Renal cortex interstitium (tissue), 15 donors: ENCODE measurements at places on chromosomes 16 and 17.

GRCh38 chr16:83441517-83441916 lies 366.3 kb upstream of the HSBP1 start:
- DNase-seq, result no peak

GRCh38 chr16:63776437-63776836 lies 1345.4 kb downstream of the CDH11 start:
- DNase-seq, result no peak

DNA sequence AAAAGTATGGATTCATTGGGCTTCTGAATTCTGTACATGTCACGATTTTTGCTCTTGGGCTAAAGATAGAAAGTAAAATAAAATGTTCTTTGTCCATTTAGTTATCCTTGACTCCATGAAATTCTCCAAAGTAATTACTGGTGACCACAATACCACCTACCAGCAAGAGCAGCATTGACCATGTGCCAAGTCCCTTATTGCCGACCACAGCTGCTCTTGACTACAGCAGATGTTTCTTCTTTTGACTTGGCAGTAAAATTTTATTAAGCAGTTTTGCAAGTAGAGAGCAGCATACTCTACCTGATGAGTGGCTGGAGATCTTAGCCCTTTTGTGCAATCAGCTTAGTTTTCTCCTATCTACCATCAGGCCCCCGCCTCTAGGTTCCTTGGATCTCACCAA lies 152.2 kb upstream of the TBX2 start:
- no peak for DNase-seq

DNA sequence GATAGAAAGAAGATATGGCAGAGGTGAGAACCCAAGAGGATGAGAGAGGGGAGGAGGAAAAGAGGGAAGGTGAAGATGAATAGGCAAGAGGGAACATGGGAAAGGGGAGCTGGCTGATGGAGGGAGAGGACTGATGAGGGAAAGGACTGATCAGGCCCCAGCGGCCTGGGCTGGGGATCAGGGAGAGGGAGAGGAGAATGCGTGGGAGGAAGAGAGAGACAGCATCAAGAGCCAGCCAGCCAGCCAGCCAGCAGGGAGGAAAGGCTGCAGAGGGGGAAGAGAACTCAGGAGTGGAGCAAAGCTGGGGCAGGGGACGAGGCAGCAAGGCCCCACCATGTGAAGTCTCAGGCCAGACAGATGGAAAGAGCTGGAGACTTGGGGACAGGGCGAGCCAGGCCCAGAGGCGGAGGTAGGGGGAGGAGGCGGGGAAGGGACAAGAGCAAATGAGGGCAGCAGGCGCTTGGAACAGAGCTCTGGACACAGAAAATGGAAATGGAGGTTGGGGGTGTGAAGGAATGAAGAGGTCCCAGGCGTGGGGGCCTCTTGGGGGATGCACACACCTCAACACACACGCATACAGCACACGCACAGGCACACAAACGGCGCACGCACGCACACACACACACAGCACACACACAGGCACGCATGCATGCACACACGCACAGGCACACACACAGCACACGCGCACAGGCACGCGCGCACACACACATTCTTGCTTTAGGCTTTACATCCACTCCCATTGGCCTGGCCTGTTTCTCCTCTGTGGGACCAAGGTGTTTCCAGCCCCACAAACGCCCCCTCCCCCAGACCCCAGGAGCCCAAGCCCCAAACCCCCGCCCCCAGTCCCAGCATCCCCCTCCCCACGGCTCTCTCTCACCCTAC lies 12.3 kb downstream of the DLG4 start:
- no peak for DNase-seq

DNA sequence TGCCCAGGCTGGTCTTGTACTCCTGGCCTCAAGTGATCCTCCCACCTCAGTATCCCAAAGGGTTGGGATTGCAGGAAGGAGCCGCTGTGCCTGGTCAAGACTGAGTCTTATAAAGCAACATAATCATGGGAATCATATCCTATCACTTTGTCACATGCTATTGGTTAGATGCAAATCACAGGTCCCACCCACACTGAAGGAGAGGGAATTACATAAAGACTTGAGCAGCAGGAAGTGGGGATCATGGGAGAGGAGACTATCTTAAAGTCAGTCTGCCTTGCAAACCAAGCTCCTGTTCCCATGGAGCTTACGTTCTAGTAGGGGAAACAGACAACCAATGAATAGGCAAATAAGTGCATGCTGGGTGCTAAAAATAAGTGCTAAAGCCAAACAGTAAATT lies 28.3 kb upstream of the TENT4B start:
- no peak for DNase-seq

DNA sequence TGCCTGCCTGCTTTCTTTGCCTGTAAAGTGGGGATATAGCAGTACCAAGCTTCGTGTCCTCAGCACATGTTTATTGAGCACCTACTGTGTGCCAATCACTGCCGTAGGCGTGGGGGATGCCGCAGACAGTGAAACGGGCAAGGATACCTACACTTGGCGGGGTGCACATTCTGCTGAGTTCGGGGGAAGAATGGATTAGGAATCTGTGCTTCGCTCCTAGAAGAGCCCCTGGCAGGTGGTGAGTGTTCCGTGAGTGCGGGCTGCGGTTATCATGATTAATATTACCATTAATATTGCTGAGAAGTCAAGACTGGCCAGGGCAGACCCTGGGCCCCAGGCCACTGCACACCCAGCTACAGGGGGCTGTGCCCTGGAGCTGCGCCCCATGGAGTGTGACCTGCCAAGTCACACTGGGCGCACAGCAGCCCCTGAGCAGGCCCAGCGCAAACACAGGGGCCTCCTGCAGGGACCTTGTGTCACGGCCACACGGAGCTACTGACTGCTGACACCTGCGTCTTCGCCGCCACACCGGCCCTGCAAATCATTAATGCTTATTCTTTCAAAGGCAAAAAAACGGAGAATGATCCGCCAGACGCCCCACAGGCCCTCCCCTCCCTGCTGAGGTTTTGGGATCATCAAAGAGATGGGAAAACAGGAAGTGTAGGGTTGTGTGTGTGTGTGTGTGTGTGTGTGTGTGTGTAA lies 213.4 kb upstream of the GSE1 start:
- DNase-seq, result no peak

DNA sequence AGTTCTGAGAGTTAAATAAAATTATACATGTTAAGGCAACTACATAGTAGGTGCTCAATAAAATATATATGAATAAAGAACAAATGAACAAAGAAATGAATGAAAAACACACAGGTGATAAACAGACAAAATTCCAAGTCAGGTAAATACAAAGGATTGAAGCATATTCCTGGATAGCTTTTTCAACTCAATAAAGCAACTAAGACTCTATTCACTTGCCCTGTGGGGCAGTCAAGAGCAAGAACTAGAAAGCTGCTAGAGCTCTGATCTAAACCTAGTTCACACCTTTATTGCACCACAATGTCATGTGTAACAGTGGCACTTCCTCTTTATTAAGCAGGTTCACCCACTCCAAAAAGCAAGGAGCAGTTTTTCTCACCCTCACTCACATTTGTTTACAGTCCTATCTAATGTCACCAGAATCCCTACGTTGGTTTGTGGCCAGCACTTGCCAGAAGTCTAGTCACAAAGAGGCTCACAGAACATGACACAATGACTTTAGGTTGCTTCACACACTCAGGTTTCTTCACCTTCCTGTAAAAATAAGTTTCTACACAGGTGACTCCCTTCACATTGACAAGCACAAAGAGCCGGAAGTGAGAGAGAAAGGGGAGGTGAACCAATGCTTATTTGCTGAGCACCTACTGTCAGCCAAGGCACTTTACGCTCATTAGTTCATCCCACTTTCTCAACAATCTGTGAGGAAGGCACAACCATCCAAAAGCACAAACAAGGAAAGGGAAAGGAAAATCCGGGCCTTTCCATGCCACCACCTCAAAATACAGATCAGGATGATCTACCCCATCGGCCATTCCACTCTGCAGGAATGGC lies 70.8 kb downstream of the XPO6 start:
- no peak for DNase-seq

- no peak for DNase-seq
Observed at GRCh38 chr17:7436556-7437368, 1.5 kb downstream of the TMEM102 start.
